ENCODE measurements at places on chromosomes 6 and 20. TPM values are rescaled to one million over a fixed set of nuclear protein-coding genes. Genes with fewer than 3 reads are reported as not detected.

AAR2 gene
- total RNA-seq = 19.0 TPM

BPIFB3 gene
- total RNA-seq = not detected

- H3K36me3 ChIP-seq = no peaks in the 10 kb centered on the region
- H3K4me3 ChIP-seq = no peak overlapping the region
- DNase-seq = no peak
- peaks cover 1% of the 10 kb centered on the region for H3K27me3 ChIP-seq
These were observed 44.3 kb upstream of the BCLAF1 start for GRCh38 chr6:136333824-136334464.

DNA sequence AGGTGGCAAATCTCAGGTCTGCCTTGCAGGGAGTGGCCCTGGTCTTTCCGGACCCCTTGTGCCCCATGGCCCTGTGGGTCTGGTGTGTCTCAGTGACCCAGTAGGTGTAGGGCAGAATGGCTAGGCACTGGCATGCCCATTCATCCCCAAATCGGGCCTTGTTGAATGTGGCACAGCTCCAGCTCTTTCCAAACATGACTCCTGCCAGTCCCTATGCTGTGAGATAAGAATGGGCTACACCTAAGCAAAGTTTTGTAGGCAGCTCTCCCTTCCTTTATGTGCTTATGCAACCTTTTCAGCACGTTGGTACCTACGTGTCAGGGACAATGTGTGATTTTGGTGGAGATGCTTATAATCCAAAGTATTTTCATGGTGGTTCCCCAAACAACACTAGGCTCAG, 33.9 kb downstream of the FOXO3 start:
- H3K27ac ChIP-seq = no peak overlapping the region
- no peaks in the 10 kb centered on the region for H3K27me3 ChIP-seq
- no peaks in the 10 kb centered on the region for H3K36me3 ChIP-seq
- H3K4me1 ChIP-seq = peaks cover 14% of the 10 kb centered on the region
- no peak for DNase-seq

DNA sequence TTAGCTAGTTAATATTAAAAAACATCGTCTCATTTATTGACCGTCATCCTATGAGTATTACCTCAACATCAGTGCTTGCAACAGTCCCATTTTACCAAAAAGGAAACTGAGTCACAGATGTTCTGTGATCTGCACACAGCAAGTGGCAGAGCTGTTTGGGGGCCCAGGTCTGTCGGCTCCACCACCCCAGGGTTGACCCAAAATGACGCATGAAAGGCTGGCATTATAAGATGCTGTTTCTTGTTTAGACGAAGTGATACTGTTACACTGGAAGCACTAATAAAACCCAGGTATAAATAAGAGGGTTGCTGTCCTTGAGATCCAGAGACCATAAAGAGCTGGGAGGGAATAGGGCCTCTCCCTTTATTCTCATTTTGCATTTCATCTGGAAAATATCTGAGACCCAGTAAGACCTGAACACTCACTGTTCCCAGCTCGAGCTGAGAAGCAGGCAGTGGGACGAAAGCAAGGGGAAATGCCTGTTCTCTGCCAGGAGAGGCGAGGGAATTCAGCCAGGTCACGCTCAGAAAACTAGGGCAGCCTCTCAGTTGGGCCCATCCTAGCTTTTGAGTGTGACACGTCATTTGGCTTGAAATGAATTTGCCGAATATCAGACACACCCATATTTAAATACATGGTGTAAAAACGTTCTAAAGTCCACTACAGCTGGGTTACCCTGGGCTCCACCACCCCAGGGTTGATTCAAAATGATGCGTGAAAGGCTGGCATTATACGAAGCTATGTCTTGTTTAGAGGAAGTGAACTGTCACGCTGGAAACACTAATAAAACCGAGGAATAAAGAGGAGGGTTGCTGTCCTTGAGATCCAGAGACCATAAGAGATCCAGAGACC, 1.4 kb upstream of the MICAL1 start:
- no peaks in the 10 kb centered on the region for H3K36me3 ChIP-seq
- H3K4me3 ChIP-seq = peak overlapping the region; percentile 92
- DNase-seq = no peak
- H3K4me1 ChIP-seq = peaks cover 20% of the 10 kb centered on the region
- H3K27ac ChIP-seq = peak overlapping the region; percentile 41
- H3K27me3 ChIP-seq = peaks cover 14% of the 10 kb centered on the region

- peaks cover 6% of the 10 kb centered on the region for H3K27me3 ChIP-seq
- H3K36me3 ChIP-seq = no peaks in the 10 kb centered on the region
- no peak overlapping the region for H3K4me3 ChIP-seq
- H3K4me1 ChIP-seq = peaks cover 49% of the 10 kb centered on the region
These were observed 146.3 kb downstream of the PRL start for GRCh38 chr6:22150368-22151035.

Data from glutamatergic neuron (in vitro differentiated cells).